GM23338 (cell line): ENCODE measurements at places on chromosomes 1 and 21. TPM values are rescaled to one million over a fixed set of nuclear protein-coding genes. Genes with fewer than 3 reads are reported as not detected.

The FAM177B gene
- not detected in 2 replicates for total RNA-seq

The TCHH gene
- 0.19 and 0.38 TPM in 2 replicates for total RNA-seq

The P3R3URF gene
- total RNA-seq: not detected in 2 replicates

The KCNE1 gene
- total RNA-seq: 0.07 TPM in 1 of 2 replicates, not detected in the other

The YY1AP1 gene
- total RNA-seq: 46.4 and 66.5 TPM in 2 replicates

The LRRN2 gene
- total RNA-seq: 2.0 and 2.6 TPM in 2 replicates

The NBPF26 gene
- total RNA-seq: 4.1 and 6.8 TPM in 2 replicates

The HCN3 gene
- 3.5 and 4.9 TPM in 2 replicates for total RNA-seq

The CHIA gene
- total RNA-seq: not detected in 2 replicates
